ENCODE measurements at places on chromosomes 2 and 18. TPM values are rescaled to one million over a fixed set of nuclear protein-coding genes. Genes with fewer than 3 reads are reported as not detected.
A peak's percentile ranks its signal among the peaks of the same experiment; 100 is the strongest.

GRCh38 chr2:166167449-166167848 is 39.6 kb upstream of the SCN1A start:
- peak; percentile 65 for DNase-seq

GRCh38 chr18:24486684-24487083 is 26.2 kb downstream of the HRH4 start:
- no peak for DNase-seq

- DNase-seq = no peak
These were observed 87.3 kb downstream of the INHBB start for GRCh38 chr2:120432976-120433815.

DNA sequence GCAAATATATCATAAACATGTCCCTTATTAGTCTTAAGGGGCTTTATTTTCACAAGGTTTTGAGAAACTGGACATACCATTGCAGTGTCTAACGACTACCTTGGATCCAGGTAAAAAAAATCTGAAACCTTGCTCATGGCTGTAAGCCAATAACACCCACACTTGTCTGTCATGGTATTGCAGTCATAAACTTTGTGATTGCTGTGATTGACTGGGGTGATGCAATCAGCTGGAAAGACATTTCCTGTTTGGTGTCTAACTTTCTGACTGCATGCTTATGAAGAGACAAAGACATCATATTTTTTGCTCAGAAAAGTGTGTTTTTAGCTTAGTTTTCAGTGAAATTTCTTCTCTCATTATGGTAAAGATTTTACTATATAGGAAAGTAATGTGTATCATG is 635.0 kb downstream of the TSN start:
- DNase-seq = peak; percentile 19

- no peak for DNase-seq
These were observed 74.1 kb downstream of the MAPK4 start for GRCh38 chr18:50633992-50634391.

- DNase-seq = no peak
These were observed 31.9 kb downstream of the CNGA3 start for GRCh38 chr2:98378196-98378595.

LYG2 gene
- not detected for total RNA-seq

MYOM1 gene
- total RNA-seq = 219 TPM

ACMSD gene
- total RNA-seq = not detected

IL1R2 gene
- not detected for total RNA-seq

CABYR gene
- total RNA-seq = 0.99 TPM

CCDC85A gene
- 8.1 TPM for total RNA-seq

LAMA3 gene
- total RNA-seq = 0.18 TPM

TBR1 gene
- total RNA-seq = 0.48 TPM

RNF152 gene
- total RNA-seq = 3.9 TPM

NGEF gene
- total RNA-seq = 2.1 TPM
